ENCODE measurements at places on chromosomes 4 and X.

DNA sequence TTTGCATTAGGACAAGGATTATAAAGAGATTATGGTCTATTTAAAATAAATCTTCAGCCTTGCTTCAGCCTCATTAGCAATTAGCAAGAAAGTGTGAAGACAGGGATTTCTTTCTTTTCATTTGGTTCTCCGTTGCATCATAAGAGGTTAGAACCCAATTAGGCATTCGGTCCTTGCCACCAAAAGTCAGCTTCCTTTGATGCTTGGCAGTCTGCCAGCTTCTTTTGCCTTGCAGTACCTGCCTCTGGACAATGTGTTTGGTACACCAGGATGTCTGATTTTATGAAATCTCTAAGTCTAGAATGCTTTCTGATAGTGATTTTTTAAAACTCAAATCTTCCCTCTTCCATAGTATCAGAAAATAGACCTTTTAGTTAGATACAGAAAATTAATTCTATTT is 12.4 kb downstream of the SMIM20 start:
- no peak for DNase-seq

DNA sequence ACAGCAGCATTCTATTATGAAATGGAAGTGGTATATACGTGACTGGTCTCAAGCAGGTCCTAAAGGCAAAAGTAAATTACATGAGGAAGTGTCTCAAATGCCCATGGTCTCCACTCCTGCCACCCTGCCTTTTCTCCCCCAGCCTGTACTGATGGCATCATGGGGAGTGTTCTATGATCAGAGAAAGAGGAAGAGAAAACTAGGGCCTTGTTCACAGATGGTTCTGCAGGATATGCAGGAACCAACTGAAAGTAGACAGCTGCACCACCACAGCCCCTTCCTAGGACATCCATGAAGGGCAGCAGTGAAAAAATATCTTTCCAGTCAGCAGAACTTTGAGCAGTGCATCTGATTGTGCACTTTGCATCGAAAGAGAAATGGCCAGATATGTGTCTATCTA is 901.5 kb downstream of the ARAP2 start:
- no peak for DNase-seq

DNA sequence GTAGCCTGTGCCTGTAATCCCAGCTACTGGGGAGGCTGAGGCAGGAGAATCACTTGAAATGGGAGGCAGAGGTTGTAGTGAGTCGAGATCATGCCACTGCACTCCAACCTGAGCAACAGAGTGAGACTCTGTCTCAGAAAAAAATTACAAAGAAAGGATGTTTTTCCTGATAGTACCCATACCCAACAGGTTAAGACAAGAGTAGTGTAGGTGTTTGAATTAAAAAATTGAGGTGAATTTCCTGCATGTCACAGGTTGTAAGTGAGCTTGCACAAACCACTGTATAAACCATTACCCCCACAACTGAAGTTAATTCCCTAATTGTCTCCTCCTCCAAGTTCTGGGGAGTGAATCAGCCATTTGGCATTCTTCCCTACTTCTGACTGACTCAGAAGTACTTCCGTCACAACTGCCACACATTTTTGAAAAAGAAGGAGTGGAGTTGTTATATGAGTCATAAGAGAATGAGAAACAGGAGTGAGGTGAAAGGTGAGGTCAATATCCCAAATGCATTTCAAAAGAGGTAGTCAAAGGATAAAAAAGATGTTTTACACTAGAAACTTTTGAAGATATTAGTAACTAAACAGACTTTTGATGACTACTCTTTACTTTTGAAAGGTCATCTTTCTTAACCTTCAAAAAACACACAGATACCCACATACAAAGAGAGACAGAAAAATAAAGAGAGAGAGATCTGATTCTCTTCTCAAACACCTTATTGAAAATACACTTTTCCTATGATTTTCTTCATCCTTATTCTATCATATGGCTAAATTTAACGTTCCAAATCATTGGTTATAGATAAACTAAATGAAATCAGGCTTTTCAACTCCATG is 134.5 kb downstream of the BTC start:
- peak; percentile 95 for DNase-seq

- no peak for DNase-seq
Observed at GRCh38 chr4:27009539-27009938, 148.9 kb downstream of the STIM2 start.

- no peak for DNase-seq
Observed at GRCh38 chrX:137172317-137172948, 138.6 kb upstream of the GPR101 start.

DNA sequence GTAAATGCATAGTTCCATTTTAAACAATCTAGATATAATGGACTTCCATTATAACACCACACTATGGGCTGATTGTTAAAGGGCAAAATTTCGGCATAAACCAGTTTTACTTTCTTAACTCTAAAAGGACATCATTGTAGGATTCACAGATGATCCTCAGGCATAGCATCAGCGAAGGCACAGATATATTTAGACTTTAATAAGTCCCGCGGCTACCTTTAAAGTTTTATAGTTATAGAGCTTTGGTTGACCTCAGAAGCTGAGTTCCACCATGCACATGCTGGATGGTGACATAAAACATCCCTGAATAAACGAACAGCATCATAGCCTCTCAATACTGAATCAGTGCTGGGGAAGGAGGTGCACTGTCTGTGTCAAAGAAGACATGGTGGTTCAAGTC is 125.0 kb upstream of the PDLIM3 start:
- no peak for DNase-seq
